Activated T-helper 1 cell treated with anti-CD3 and anti-CD28 coated beads, Interleukin-2, amount 50 U/mL, for 16 hours (primary cell): ENCODE measurements at places on chromosomes 2 and 18.

GRCh38 chr2:239224955-239225354 is 175.9 kb downstream of the HDAC4 start:
- DNase-seq = no peak

- DNase-seq = no peak
Measured at GRCh38 chr2:241036964-241037421, 38.6 kb downstream of the SNED1 start.

GRCh38 chr18:66083078-66083477 is 332.3 kb downstream of the CDH7 start:
- no peak for DNase-seq

DNA sequence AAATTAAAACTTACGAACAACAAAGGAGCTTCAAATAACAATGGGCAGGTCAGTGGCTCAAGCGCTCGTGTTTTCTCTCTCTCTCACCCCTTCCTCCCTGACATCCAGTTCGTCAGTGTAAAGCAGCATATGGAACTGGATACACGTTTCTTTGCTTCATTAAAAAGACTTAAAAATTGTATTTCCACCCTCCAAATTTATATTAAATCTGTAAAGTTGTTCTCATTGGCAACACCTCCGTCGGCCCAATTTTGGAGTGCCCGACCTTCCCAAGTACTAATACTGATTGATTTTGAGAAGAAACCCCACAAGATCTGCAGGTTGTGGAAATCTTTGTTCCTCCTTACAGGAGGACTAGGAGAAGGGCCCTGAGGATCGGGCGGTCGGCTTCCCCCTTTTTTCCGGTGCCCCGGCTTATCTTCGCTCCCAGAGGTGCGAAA is 2.2 kb downstream of the TBR1 start:
- no peak for DNase-seq

DNA sequence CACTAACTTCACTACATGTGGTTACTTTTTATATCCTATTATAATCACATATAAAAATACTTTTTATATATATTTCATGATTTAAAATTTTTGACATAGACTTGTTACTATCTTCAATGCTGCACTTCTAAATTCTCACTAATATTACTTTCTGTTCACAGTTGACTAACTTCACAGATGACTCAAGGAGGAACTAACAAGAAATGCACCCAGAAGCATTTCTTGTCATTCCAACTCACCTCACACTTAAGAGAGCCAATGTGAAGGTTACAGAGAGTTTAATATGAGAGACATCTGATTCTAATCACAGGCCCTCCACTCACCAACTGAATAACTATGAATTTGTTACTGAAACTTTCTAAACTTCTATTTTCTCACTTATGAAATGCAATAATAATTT is 399.8 kb upstream of the SLC8A1 start:
- DNase-seq = no peak

- no peak for DNase-seq
Measured at GRCh38 chr18:45993438-45993837, 26.3 kb upstream of the EPG5 start.

DNA sequence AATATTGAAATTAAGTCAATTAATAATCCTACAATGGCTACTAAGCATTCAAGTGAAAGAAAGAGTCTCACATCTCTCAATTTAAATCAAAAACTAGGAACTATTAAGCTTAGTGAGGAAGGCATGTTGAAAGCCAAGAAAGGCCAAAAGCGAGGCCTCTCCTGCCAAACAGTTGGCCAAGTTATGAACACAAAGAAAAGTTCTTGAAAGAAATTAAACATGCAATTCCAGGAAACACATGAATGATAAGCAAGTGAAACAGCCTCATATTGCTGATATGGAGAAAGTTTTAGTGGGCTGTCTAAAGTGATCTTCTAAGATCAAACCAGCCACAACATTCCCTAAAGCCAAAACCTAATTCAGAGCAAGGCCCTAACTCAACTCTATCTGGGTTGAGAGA is 11.8 kb downstream of the RDH14 start:
- DNase-seq = no peak

- no peak for DNase-seq
Measured at GRCh38 chr2:62016957-62017356, 111.5 kb downstream of the COMMD1 start.

GRCh38 chr2:54569745-54570301 is 113.7 kb downstream of the SPTBN1 start:
- no peak for DNase-seq

- DNase-seq = no peak
Measured at GRCh38 chr2:187055463-187055862, 206.5 kb upstream of the ZSWIM2 start.

- DNase-seq = no peak
Measured at GRCh38 chr2:167489325-167489724, 601.0 kb downstream of the XIRP2 start.

DNA sequence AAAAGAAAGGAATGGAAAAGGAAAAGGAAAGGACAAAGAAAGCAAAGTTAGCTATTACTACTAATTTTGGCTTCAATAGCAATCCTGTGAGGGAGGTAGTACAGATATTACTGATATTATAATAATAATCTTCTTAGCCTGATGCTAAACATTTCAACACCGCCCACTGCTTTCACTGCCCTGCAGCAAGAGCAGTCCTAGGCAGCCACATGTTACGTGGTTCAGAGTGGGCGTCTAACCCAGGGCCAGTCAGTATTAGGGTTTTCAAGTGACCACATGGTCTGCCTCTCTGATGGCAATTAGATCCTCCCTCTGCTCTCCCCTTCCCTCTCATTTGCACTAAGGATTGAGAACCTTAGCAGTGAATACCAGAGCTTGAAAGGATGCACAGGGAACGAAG is 83.7 kb upstream of the ZNF397 start:
- no peak for DNase-seq

- no peak for DNase-seq
Measured at GRCh38 chr2:4635289-4635688, 931.9 kb downstream of the DCDC2C start.

- DNase-seq = no peak
Measured at GRCh38 chr2:101832114-101832513, 134.6 kb downstream of the MAP4K4 start.

DNA sequence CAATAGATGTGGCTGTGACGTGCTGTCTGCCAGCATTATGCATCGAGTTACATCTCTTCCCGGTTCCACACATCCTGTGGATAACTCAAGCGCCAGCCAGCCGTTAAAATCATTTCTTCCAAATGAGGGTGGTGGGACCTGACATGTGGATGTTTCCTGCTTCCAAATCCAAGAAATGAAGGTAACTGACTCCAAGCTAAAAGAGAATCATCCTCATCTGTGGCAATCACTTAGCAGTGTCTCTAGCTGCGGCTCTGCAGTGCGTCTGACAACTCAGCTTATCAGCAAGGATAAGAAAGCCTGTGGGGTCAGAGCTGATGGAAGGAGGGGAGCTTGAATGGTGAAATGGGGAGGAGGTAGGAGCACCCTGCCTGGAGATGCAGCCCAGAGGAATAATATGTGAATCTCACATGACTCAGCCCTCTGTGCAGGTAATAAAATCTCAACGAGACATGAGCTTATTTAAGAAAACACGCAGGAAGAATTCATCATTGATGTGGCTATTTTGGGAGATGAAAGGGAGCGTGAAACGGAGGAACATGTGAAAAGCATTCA is 382.2 kb upstream of the TRIB2 start:
- no peak for DNase-seq

DNA sequence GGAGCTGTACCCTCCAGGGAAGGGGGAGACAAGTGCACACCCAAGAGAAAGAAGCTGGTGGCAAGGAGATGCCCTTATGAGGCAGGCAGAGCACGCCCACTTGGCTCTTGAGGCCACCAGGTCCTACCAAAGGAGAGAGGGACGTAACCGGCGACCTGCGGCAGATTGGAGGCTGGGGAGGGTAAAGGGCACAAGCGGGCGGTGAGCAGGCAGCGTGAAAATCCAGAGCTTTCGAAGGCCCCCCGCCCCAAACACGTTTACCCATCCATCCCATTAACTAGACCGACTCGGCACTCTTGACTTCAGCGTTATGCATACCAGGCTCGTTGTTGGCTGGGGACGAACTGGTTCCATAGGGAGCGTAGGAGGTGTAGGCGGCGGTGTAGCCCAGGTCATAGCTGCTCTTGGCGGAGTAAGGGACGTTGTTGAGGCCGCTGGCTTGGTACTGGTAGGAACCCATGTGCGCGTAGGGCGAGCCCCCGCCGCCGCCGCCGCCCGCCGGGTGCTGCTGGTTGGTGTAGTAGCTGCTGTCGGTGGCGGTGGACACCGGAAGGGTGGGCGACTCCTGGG is 794 bp downstream of the DLX2 start:
- DNase-seq = no peak

GRCh38 chr2:2230433-2230817 is 100.7 kb downstream of the MYT1L start:
- DNase-seq = no peak

DNA sequence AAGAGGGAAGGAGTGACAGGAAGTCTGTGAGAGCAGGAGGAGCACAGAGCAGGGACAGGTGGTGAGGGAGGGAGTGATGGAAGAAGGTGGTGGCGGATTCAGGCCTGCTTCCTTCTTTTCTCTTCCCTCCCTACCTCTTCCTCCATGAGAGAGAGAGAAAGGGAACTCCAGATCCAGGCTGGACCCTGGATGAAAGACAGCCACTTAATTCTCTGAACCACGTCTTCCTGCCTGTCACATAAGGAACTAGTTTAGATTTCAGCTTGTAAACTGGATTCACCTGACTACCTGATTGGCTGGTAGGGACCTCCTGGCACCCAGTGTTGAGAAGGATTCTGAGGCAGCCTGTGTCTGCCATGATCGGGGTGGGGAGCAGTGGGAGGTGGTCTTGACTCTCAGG is 48.9 kb downstream of the PAX8 start:
- no peak for DNase-seq

GRCh38 chr2:190693533-190694232 is 44.8 kb downstream of the NAB1 start:
- no peak for DNase-seq

GRCh38 chr2:39435741-39436591 is 1.1 kb downstream of the MAP4K3 start:
- DNase-seq = no peak

- DNase-seq = no peak
Measured at GRCh38 chr18:6750411-6750810, 20.9 kb downstream of the ARHGAP28 start.

DNA sequence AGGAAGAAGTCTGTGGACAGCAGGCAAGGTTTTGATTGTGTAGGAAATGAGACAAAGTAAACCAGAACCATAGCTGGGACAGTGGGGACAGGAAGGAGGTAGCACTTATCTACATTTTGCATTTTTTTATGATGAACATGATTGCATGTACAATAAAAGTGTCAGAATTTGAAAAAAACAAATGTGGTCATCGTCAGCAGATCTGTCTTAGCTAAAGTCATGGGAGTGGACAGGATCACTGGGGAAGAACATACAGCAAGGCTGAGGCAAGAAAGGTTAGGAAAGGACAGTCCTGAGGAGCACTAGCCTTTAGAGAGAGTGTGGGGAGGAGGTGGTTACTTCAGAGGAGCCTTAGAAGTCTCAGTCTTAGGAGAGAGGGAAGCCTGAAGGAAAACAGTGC is 35.1 kb upstream of the SLC14A2 start:
- DNase-seq = no peak

- no peak for DNase-seq
Measured at GRCh38 chr2:218474527-218474926, 55.6 kb downstream of the VIL1 start.

- no peak for DNase-seq
Measured at GRCh38 chr2:238711346-238711745, 136.5 kb upstream of the TWIST2 start.

DNA sequence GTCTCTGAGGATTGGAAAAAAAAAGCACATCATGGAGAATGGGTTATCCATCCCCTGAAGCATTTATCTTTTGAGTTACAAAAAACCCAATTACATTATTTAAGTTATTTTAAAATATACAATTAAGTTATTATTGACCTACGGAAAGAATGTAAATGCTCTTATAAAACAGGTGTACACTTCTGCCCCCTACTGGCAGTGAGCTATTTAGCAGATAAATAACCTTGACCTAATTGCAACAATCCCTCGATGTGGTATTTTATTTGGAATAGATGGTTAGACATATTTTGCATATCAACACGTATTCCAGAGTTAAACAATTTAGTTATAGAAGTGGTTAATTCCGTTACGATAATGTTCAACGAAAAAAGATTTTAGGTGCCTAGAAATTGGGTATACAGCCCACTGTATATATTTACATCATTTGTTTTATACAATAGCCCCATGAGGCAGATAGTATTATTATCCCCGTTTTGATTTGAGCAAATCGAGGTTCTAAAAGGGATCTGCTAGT is 9.1 kb upstream of the DAW1 start:
- DNase-seq = no peak

DNA sequence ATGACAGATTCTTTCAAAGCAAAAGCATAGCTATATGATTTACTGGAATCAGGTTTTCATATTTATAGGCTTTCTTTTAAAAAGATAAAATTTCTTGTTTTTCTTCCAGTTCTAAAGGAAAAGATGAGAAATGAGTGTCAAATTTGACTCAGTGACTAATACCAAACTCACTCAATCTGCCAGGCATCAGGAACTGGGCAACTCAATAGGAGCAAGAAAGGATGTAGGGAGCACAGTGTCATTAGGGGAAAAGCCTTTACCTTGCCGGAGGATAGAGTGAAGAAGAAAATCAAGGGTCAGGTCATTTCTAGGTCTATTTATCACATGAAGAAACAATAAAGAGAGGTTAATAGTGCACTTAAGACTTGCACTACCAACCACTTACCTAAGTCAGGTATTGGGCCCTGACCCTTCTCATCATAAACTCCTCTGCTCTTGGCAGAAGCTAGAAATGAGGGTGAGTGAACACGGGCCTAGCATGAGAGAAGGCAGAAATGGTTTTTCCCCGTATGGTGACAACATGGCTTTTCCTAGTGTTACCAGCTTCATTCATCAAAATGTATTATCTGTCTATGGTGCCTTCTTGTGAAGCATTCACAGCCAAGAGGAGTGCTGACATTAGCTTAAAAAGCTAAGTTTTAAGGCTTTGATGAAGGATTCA is 151.0 kb downstream of the ARHGAP15 start:
- DNase-seq = no peak
